Fibroblast of skin of abdomen (primary cell): ENCODE measurements at places on chromosomes 11 and 22.

- peak; percentile 98 for DNase-seq
These were observed 15.8 kb downstream of the LINC01488 start for GRCh38 chr11:69497221-69497787.

DNA sequence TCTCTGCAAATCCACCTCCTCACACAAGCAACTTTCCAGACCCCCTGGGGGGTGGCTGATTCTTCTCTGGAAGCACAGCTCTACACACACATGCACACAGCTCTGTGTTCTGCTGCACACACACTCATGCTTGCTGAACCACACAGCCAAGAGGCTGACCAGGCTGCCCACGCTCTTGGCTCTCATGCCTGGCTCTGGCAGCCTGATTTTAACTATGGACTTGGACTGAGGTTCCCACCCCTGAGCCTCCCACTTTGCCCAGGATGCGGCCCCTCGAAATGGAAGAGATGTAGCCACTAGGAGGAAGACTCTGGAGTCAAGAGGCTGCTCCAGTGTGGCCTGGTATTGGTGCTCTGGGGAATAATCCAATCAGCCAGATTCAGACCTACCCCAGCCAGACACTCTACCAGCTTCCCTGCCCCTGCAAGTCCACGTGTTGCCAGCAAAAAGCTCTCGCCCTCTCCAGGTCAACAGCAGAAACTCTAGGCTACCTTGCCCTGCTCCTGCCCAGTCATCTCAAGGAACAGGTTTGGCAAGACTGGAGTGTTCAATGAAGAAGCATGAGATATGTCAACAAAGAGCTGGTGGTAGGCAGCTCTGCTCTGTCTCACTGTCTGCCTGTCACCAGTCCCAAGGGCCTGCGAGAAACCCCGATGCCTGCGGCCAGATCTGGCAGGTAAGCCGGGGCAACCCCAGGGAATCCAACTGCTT lies 8.8 kb upstream of the CASTOR1 start:
- no peak for DNase-seq

DNA sequence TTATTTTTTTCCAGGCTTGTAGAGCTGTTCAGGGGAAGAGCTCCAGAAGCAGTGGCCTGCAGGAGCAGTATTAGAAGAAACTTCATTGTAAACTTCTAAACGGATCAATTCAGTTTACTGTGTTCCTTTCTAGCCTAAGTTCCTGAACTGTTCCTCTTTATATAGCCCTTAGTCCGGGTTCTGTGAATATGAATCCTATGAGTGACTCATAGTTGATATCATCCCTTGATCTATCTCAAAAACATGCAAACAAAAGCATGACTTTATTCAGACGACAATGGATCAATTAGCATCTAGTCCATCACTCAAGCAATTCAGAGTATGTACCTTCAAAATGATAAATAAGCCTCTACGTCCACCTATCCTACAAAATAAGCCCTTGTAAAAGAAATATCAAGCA lies at the start of gene MMP12:
TSS of gene MMP12 (minus strand) at position 131 of the 400 bp plus-strand sequence. CDS start at position 86, 45 bp downstream.
- DNase-seq, result no peak

- DNase-seq, result no peak
These were observed 3.7 kb upstream of the COMT start for GRCh38 chr22:19937616-19938473.

DNA sequence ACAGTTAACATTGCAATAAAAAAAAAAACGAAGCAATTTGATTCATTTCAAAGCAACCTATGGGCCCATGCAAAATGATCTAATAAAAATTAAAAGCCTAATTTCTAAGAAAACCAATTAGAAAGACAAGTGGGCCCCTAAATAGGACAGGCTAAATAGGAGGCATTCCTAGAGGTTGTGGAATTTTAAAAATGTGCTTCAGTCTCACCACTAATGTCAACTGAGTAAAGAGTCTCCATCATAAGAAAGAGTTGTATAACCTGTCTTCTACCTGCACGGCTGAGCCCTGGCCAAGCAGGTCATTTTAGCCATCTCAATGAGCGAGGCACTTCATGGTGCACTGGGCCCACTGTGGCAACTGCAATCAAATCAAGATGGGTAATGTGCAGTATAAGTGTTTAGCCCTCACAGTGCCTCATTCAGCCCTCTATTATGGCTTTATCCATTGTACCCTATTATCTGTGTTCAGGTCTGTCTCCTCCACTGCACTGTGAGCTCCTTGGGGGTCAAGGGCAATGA lies 76.4 kb downstream of the PRSS23 start:
- no peak for DNase-seq

GRCh38 chr11:6022956-6023355 lies 7.6 kb downstream of the OR56A1 start:
- peak; percentile 4 for DNase-seq

DNA sequence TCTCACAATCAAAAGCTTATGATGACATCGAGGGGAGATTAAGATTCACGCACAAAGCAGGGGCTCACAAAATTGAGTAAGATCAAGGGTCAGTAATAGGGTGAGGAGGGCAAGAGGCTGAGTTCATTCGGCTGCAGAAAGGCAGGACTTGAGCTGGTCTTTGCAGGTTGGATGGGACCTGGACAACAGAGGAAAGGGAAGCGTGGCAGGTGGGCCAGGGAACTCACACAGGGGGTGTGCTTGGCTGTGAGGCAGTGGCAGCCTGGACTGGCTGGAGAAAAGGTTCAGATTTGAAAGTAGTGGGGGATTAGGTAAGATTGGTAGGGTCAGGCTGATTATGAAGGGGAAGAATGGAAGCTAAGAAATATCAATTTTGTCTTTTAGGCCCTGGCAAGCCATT lies 161.6 kb downstream of the PKNOX2 start:
- no peak for DNase-seq

- no peak for DNase-seq
These were observed 14.0 kb upstream of the PAX6 start for GRCh38 chr11:31824879-31825837.

DNA sequence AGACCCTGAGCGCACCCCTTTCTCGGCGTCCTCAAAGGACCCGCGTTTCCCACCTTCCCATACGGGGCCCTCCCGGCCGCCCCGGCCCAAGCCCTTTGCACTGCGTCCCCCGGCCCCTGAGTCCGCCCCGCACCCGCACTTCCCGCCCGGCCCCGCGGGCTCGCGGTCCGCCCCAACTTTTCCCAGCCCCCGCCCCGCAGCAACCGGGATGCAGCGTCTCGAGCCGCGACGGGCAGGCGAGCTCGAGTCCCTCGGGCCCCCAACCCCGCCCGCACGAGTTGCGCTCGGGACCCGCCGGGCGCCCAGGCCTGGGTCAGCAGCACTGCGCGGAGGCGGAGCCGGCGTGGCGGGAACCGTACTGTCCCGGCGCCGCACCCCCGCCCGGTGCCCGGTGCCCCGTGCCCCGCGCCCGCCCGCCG lies 371 bp downstream of the SMCO4 start:
- no peak for DNase-seq

- DNase-seq, result no peak
These were observed 252.8 kb upstream of the PLET1 start for GRCh38 chr11:112513417-112513816.

DNA sequence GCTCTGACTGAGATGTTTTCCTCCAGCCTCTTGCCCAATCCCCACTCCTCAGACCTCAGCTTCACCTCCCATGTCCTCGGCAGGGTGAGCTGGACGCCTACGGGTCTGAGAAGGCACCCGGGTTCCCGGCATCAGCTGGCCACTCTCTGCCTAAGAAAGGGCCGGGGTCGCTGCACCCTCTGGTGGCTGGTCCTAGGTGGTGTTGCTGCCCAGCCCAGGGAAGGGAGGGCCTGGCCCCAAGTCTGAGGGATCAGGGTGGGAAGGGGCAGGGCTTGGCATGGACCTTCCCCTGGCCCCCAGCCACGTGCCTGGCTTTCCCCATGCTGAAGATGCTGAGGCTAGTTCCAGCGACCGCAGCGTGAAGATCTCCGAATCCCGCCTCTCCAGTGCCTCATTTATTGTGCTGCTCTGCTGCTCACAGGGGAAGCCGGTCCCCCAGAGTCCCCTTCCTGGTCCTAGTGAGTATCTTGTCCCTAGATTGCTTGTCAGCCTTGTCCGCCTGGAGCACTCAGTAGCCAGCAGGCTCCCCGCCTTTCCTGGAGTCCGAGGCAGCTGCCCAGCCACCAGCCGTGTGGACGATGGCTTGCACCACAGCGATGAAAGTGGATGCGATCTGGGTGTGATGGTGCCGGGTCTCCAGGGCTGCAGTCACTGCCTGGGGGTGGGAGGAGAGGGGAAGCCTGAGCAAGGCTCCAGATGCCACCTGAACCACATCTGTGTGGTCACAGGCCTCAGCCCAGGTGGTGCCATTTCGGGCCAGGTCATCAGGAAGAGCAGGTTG lies 2.9 kb upstream of the GGT5 start:
- DNase-seq, result peak; percentile 81

DNA sequence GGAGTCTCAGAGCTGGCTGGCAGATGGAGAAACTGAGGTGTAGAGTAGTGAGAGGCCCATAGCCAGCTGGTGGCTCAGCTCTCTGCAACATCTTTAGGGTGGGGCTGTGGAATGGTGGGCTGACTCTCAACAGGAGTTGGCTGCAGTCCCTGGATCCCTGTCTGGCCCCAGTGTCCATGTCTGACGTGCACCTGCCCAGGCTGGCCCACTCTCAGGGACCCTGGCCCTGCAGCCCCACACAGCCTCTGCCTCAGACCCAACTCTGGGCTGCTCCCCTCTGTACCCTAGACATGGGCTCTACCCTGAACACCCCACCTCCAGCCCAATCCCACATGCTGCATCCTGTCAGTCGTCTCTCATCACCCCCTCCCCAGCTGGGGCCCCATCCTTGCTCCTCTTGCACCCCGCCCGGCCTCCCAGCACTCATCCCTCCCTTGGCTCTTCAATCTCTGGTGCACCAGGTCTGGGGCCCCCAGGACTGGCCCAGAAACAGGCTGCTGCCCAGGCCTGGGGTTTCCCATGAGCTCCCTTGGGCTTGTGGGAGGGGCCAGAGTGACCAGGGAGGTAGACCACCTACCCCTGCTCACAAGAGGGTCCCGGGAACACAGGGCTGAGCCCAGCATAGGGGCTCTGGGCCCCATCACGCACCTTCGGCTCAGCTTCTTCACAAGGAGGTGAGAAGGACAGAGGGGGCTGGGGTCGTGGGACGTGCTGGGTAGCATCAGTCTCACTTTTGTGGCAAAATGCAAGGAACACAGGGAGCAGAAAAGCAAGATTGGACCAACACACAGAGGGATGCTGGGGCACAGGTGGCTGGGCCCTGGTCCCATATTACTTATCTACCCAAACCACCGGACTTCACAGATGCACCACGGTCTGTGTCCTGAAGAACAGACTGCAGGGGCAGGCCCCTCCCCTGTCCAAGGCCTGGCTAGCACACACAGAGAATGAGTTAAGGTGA lies 31.5 kb downstream of the ARVCF start:
- DNase-seq, result no peak

- peak; percentile 77 for DNase-seq
These were observed 27.4 kb upstream of the MALAT1 start for GRCh38 chr11:65471447-65471891.

DNA sequence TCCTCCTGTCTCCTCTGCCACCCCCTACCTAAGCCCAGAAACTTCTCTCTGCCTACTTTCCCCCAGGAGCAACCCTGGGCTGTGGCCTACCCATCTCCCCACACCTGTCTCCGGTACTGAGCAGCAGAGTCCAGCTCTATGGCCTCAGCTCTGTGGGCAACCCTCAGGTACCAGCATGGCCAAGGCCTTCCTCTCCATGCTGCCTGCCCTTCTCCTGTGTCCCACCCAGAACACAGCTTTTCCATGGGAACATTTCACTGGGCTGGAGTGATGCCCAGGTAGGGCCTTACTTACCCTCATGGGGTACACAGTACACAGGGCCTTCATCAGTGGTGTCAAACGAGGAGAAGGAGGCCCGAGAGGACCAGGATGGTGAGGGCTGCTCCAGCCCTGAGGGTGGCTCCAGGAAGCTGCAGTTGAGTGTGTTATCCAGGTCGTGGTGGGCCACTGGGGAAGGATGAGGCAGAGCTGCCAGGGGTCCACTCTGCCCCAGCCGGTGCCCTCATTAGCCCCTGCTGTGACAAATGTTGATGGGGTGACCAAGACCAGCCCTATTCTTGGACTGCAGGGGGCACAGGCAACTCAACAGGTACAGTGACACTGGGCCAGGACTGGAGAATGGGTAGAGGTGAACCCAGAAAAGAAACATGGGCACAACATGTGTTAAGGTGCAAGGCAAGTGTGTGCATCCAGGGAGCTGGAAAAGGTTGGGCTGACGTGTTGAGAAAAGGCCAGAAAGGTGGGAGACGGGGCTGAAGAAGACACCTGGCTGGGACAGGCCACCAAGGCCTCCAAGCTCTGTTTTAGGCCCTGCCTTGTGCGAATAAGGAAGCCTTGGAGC lies 10.3 kb downstream of the SCARF2 start:
- no peak for DNase-seq

GRCh38 chr22:17451316-17451715 lies 82.1 kb downstream of the CECR2 start:
- DNase-seq, result no peak

- DNase-seq, result no peak
These were observed 117.1 kb downstream of the ENTHD1 start for GRCh38 chr22:39776295-39777009.

DNA sequence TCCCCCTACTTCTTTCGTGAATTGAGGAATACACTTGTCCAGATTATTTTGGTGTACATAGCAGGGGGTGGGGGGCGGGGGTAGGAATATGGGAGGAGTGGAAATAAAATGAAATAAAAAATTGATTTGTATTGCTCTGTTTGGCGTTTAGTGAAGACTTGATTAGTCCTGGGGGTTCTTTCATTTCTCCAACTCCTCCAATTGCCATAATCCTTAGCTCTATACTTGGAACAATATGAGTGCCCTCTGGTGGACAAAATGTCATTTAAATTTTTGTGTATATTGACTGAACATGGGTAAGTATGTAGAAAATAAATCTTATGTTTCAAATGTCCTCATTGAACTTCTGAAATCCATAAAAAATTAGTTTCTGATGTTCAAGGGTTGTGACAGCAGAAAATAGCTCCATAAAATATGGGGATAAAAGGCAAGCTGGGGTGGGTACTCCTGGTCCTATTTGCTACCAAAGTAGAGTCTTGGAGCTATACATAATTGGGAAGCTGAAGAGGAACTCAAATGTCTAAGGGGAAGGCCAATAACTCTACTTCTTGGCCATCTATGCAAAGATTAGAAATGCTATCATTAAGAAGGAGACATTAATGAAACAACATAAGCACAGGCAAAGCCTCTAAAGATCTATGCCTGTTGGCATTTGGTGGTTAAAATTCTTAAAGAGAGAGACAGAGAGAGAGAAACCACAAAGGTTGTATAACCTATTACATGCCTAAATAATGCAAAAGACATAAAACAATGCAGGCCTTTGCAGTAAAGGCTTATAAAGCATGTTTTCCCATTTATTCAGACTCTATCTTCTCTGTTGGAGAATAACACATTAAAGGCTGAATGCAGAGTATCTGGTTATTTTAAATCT lies 421.6 kb downstream of the METTL15 start:
- peak; percentile 70 for DNase-seq

GRCh38 chr11:47510209-47510608 lies 42.7 kb downstream of the CELF1 start:
- no peak for DNase-seq

DNA sequence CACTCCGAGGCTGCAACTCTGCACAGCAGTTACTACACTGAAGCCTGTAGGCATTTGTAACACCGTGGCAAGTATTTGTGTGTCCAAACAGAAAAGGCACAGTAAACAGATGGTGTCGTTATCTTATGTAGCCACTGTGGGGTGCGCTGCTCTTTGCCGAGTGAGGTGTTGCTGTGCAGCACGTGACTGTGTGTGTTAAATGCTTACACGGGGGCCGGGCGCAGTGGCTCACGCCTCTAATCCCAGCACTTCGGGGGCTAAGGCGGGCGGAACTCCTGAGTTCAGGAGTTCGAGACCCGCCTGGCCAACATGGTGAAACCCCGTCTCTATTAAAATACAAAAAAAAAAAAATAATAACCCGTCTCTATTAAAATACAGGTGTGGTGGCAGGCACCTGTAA lies 11.5 kb downstream of the ZBED4 start:
- no peak for DNase-seq

- DNase-seq, result no peak
These were observed 336.8 kb downstream of the KCNA4 start for GRCh38 chr11:29679996-29680395.
